ENCODE measurements at places on chromosomes 3 and 15. TPM values are rescaled to one million over a fixed set of nuclear protein-coding genes. Genes with fewer than 3 reads are reported as not detected.

The CCDC33 gene
- not detected for total RNA-seq

- DNase-seq, result no peak
Measured at GRCh38 chr15:42355291-42355690, 4.0 kb upstream of the CAPN3 start.

The FOXB1 gene
- not detected for total RNA-seq

DNA sequence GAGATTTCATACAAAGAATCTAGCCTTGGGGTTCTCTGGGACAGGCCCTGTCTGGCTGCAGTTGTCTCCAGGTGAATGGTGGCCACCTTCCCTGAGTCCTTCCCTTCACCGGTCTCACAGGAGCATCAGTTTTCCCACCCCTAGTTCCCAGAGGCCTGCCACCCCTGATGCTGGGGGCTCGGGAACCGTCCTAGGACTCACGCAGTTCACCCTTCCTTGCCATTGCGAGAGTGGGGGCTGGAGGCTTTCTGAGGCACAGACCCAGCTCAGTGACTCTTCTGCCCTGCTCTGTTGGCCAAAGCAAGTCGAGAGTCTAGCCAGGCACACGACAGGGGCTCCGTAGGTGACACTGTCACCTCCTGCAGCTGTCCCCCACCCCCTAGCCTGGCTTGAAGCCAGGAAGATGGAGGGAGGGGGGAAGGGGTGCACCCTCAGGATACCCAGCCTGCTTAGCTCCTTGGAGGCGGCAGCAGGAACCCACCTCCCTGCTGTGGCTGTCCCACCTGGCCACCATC is 130.3 kb downstream of the NUP210 start:
- no peak for DNase-seq

DNA sequence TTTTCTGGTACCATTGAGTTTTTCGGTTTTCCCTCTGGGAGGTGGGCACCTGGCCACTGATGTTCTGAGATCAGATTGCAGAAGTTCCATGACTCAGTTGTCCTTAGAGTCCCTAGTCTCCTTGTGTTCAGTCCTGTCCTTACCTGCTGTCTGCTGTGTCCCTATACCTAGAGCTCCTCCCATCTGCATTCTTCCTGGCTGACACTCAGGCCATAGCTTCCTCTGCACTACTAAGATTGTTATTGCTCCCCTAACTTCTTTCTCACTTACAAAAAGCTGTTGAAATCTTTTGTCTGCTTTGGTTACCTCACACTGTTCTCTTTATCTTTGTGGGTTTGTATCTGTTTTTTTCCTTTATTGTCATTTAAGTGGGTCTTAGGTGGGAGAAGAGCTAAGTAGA is 13.2 kb downstream of the USP3 start:
- no peak for DNase-seq

The COL8A1 gene
- not detected for total RNA-seq

DNA sequence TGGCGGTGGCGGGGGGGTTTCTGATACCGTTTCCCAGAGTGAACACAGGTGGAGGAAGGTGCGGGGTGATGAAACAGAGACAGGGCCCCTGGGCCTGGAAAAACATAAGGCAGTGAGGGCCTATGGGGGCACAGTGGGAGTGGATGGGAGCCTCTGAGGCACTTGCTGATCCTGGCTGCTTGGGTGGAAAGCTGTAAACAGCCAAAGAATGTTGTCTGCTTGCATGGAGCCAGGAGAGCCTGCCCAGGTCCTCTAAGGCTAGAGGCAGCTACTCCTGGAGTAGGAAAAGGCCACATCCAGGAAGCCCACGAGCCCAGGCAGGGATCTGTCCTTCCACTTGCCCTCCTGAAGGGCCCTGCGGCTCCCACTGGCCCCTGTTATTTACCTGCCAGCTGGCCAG is 2.9 kb upstream of the SEMA3B start:
- DNase-seq, result no peak

DNA sequence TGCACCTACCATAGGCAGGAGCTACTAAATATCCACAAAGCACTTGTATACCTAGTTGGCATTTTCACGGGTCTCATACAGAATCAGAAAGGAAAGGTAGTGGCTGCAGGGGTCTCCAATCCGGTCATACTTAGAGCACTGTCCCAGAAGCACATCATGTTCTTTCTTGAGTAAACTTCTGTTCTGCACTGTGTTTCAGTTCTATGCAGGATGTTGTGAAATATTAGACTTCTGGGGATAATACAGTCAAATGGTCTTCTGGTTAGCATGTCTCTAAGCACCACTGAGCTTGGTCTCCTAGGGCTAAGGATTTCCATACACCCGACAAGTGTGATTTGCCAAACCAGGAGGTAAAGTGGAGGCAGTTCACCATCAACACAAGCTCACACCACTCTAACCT is 27.9 kb downstream of the MINDY4B start:
- DNase-seq, result no peak
